ENCODE measurements at places on chromosomes 16 and 17. TPM values are rescaled to one million over a fixed set of nuclear protein-coding genes. Genes with fewer than 3 reads are reported as not detected.

TMED6 gene
- polyA plus RNA-seq = 1.5 TPM

ERAL1 gene
- 42.0 TPM for polyA plus RNA-seq

TBC1D26 gene
- 0.35 TPM for polyA plus RNA-seq

GPRC5B gene
- polyA plus RNA-seq = 88.7 TPM

RRAD gene
- polyA plus RNA-seq = 4.9 TPM

KRT39 gene
- polyA plus RNA-seq = 7.2 TPM

WNT9B gene
- polyA plus RNA-seq = 0.06 TPM

BAHCC1 gene
- 10.8 TPM for polyA plus RNA-seq

SARM1 gene
- polyA plus RNA-seq = 5.3 TPM

SLC9A5 gene
- 1.2 TPM for polyA plus RNA-seq

ARHGDIG gene
- polyA plus RNA-seq = 0.82 TPM

KRTAP3-1 gene
- not detected for polyA plus RNA-seq

KRT33A gene
- polyA plus RNA-seq = not detected

ABCC11 gene
- polyA plus RNA-seq = 0.18 TPM

METTL26 gene
- polyA plus RNA-seq = 36.6 TPM

FZD2 gene
- 14.5 TPM for polyA plus RNA-seq

SEPTIN12 gene
- polyA plus RNA-seq = not detected

EDC4 gene
- 107 TPM for polyA plus RNA-seq

CCL8 gene
- polyA plus RNA-seq = 0.68 TPM

EFCAB5 gene
- 0.85 TPM for polyA plus RNA-seq

CCL1 gene
- polyA plus RNA-seq = not detected

PPP1R1B gene
- 1.0 TPM for polyA plus RNA-seq

RNFT1 gene
- polyA plus RNA-seq = 16.1 TPM

CTRB2 gene
- polyA plus RNA-seq = not detected

Measured in forelimb muscle (tissue), 1 donor.